GM23338 (cell line): ENCODE measurements at places on chromosomes 3 and 15. TPM values are rescaled to one million over a fixed set of nuclear protein-coding genes. Genes with fewer than 3 reads are reported as not detected.

GRCh38 chr15:85624291-85624801 lies 170.4 kb downstream of the KLHL25 start:
- no peak for DNase-seq

Gene SPINK8
- not detected in 2 replicates for total RNA-seq

GRCh38 chr3:30753766-30754165 lies 140.7 kb downstream of the GADL1 start:
- no peak for DNase-seq

Gene DPH3
- total RNA-seq = 14.0 and 15.3 TPM in 2 replicates

GRCh38 chr3:54197509-54197908 lies 75.2 kb downstream of the CACNA2D3 start:
- no peak for DNase-seq

GRCh38 chr3:13517253-13517977 lies 31.5 kb upstream of the FBLN2 start:
- DNase-seq = no peak

Gene LMAN1L
- total RNA-seq = not detected in 2 replicates

GRCh38 chr15:98567951-98568350 lies 80.4 kb upstream of the IGF1R start:
- no peak for DNase-seq

Gene EMC7
- total RNA-seq = 18.3 and 26.2 TPM in 2 replicates

DNA sequence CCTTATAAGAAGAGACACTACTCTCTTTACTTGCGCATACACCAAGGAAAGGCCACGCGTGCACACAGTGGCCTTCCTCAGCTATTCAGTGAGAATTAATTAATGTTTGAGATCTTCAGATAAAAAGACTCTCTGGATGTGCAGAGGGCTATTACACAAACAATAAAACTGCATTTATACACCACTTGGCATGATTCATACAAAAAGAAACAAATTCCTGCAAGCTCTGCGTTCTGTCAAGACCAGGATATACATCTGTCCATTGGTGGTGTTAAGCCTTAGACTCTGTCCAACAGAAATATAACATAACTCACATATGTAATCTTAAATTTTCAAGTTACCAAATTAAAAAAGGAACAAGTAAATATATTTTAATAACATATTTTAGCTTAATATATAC lies 55.2 kb upstream of the TSC22D2 start:
- no peak for DNase-seq

GRCh38 chr15:58227706-58228543 lies 89.7 kb downstream of the AQP9 start:
- peak; percentile 86 for DNase-seq

DNA sequence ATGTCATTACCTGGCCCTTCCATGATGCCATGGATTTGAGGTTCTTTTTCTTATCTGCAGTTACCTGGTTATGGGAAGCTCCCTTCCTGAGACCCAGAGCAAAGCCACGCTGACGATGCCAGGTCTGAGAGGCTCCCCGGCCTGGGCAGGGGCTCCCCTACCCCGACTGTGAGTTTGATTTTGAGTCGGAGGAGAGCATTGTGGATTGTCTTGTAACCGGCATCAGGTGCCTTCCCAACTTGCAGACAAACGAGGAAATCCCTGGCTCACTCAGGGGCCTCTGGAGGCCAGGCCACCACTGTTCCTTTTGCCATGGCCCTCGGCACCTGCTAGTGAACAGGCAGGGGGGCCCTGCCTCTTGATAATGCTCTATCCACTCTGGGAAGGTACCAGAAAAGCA lies 151.4 kb downstream of the ATP10A start:
- DNase-seq = no peak

Gene CHRM5
- not detected in 2 replicates for total RNA-seq

DNA sequence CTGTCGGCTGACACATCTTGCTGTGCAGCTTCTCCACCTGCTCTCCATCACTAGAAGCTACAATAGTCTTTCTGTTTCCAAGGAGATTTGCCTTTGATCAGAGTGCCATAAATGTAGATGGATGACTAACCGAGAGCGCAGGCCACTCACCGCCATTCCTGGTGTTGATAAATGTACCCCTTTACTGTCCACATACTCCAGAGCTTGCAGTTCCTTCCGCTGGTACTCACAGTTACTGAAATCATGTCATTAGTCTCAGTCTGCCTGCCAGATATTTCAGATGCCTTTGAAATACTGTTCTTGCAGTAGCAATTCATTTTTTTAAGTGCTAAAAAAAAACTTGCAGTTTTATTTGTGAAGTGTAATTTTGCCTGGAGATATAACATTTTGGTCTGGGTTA lies 72.3 kb downstream of the BLM start:
- no peak for DNase-seq

Gene INAFM2
- 32.7 and 33.0 TPM in 2 replicates for total RNA-seq

Gene GP9
- not detected in 2 replicates for total RNA-seq

Gene PLEKHO2
- 27.8 and 29.4 TPM in 2 replicates for total RNA-seq

DNA sequence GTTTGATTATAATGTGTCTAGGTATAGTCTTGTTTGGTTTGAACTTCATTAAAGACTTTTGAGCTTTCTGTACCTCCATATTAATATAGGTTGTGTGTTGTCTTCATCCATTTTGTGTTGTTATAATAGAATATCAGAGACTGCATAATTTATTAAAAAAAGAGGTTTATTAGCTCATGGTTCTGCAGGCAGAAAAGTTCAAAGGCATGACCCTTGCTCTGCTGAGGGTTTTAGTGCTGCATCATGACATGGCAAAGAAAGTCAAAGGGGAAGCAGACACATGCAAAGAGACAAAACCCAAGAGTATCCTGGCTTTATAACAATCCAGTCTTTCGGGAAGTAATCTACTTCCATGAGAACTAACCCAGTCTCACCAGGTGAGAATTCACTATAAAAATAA lies 358.2 kb downstream of the EDEM1 start:
- DNase-seq = no peak

- no peak for DNase-seq
Measured at GRCh38 chr3:39413691-39414420, 7.3 kb downstream of the RPSA start.

Gene PPM1L
- 20.9 and 26.4 TPM in 2 replicates for total RNA-seq

- DNase-seq = no peak
Measured at GRCh38 chr15:29759596-29759995, 62.7 kb downstream of the TJP1 start.

DNA sequence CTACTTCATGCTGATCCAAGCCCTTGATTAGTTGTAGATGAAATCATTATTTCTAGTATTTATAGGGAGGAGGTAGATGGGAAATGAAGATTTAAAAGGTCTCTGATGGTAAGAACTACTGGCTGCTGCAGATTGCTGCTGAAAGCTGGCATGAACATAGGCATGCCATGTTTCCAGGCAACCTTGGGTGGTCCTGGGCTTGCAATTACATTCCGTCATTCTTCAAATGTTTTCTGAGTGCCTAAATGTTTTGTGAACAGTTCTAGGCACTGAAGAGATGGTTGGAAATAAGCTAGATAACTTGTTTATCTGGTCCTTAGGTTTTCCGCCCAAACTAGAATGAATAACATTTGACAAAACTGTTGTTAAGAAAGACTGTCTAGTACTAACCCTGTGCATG lies 95.8 kb downstream of the KCNAB1 start:
- DNase-seq = no peak
